ENCODE measurements at places on chromosomes 1 and 21.

GRCh38 chr21:44547656-44548331 lies 3.5 kb downstream of the KRTAP10-2 start:
- peak; percentile 22 for DNase-seq

GRCh38 chr1:172324761-172325160 lies 95.7 kb upstream of the C1orf105 start:
- no peak for DNase-seq

GRCh38 chr1:226719596-226720387 lies 19.3 kb downstream of the ITPKB start:
- DNase-seq = no peak

- DNase-seq = peak; percentile 37
Observed at GRCh38 chr21:37375866-37376574, 9.4 kb downstream of the DYRK1A start.

- DNase-seq = peak; percentile 86
Observed at GRCh38 chr1:54488065-54488750, 59.8 kb upstream of the ACOT11 start.
